ELF-1 (cell line): ENCODE measurements at places on chromosomes 3 and 15.

- DNase-seq: peak; percentile 37
Observed at GRCh38 chr3:128271536-128272332, 118.5 kb downstream of the EEFSEC start.

GRCh38 chr3:134083626-134084241 lies 54.0 kb upstream of the SLCO2A1 start:
- no peak for DNase-seq

DNA sequence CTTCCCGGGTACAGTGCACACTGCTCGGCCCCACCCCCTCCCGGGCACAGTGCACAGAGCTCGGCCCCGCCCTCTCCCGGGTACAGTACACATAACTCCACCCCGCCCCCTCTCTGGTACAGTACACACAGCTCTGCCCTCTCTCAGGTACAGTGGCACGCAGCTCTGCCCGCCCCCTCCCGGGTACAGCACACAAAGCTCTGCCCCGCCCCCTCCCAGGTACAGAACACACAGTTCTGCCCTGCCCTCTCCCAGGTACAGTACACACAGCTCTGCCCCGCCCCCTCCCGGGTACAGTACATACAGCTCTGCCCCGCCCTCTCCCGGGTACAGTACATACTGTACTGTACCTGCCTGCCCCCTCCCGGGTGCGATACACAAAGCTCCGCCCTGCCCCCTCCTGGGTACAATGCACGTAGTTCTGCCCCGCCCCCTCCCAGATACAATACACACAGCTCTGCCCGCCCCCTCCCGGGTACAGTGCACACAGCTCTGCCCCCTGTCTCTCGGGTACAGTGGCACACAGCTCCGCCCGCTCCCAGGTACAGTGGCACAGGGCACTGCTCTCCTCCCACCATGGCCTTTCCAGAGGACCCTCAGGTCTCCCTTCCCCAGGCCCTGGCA lies 16.4 kb upstream of the PRR20G start:
- DNase-seq: peak; percentile 36

DNA sequence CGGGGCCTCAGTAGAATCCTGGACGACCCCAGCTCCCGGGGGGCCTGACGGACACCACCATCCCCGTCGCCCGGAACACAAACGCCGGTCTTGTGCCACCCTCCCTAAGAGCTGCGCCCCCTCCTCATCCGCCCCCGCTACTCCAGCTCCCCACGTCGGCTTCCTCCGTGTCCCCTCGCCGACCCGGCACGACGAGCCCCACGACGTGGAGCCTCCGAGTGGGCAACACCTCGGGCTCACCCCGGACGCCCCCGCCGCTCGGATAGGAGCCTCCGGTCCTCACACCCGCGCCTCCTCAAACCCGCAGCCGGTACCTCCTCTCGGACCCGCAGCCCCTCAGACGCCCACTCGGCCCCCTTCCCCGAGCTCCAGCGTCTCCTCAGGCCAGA lies 525 bp downstream of the NPTN start:
- no peak for DNase-seq

- DNase-seq: no peak
Observed at GRCh38 chr3:177591379-177591778, 394.1 kb upstream of the TBL1XR1 start.

DNA sequence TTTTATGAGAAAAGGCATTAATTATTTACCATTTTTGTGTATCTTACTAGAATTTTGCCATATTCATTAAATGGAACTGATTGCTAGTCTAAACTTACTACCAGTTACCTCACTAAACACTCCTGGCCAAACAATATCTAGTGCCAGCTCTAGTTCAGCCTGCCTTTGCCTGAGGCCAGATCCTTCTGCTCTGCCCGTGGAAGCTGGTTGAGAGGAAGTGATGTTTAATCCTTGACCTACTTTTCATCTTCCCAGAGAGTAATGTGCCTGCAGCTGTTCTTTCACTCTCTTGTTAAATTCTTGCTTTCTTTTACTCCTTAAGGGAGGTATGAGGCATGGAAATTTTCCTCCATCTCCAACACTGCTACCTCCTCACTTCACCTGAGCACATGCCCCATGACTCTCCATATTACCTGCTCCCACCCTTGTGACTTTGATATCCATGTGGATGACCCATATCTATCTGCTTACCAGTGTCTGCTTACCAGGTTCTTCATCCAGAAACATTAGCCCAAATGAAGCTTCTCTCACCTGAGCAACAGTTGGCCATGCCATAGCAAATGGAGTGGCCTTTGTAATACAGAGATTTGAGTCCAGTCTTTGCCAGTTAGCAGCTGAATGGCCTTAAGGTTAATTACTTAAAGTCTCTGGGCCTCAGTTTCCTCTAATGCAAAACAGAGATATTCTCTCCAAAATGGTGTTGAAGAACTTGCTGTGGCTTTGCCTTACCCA lies 53.4 kb downstream of the UBE2E1 start:
- no peak for DNase-seq

- DNase-seq: no peak
Observed at GRCh38 chr15:89492934-89493631, 3.3 kb downstream of the RHCG start.

GRCh38 chr3:69239063-69239462 lies 116.7 kb upstream of the LMOD3 start:
- DNase-seq: no peak

DNA sequence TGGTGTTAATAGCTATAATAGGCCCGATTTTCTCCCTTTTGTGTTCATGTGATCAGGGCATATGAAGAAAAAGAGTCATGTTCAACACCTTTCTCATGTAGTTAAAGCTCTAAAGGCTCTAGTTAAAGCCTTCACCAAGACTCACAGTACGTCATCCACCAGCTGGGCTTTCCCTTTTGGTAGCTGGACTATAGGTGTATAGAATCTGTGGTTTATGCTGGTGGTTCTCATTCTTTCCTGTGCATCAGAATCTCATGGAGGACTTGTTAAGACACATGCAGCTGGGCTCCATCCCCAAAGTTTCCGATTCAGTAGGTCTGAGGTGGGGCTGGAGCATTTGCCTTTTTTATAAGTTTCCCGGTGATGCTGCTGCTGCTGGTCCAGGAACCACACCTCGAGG lies 31.0 kb downstream of the CFAP91 start:
- DNase-seq: no peak

- peak; percentile 59 for DNase-seq
Observed at GRCh38 chr15:32861761-32862160, 144.0 kb downstream of the GREM1 start.

DNA sequence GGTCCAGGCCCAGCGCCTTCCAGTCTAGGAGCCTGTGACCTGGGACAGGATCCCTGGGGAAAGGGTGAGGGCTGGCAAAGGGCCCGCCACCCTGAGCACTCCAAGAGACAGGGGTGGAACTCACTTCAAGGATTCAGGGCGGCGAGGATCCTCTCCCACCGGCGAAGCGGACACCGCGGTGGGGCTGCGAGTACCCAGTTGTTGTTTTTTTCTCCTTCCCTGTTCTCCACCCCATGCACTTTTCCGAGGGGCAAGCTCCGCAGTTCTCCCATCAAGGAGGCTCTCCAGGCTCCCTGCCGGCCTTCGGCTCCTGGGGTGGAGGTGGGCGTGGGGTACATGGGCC lies 387 bp upstream of the PAQR5 start:
- no peak for DNase-seq

GRCh38 chr3:116141724-116142123 lies 303.6 kb downstream of the LSAMP start:
- no peak for DNase-seq

DNA sequence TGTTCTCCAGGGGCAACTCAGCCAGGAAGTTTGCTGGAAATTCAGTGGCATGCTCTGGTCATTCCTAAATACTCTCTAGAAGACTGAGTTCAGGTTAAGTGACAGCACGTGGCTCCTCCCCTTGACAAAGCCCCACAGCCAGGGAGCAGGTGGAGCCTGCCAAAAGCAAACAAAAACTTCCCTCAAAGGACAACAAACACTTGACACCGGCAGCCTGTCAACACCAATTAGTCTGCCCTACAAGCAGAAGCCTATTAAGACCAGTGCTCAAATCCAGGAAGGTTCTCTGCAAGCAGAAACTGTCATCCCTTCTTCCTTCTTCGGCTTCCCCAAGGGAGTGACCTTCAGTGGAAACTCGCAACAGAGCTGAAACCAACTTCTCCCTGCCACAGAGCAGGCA lies 5.0 kb downstream of the MEX3B start:
- DNase-seq: peak; percentile 93

GRCh38 chr15:48705381-48705780 lies 59.9 kb upstream of the FBN1 start:
- no peak for DNase-seq

DNA sequence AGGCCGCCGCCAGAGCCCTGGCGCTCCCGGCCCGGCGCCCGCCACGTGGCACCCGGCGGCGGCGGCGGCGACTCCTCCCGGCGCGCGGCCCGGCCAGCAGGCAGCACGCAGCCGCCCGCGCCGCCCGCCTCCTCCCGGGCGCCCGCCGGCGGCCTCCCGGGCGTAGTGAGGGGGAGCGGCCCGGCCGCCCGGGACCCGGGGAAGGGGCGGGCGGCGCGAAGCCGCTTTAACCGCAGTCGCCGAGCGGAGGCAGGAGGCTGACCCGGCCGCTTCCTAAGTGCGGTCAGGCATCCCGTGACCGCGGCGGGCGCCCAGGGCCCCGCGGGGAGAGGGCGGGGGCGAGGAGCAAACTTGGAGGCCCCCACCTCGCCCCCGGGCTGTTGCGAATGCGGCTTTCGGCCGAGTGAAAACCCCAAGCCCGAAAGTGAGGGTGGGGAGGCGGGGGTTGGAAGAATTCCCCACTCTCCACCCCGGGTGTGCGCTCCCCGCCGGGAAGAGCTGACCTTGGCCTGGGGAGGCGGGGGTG lies 1.7 kb upstream of the HES1 start:
- DNase-seq: no peak

DNA sequence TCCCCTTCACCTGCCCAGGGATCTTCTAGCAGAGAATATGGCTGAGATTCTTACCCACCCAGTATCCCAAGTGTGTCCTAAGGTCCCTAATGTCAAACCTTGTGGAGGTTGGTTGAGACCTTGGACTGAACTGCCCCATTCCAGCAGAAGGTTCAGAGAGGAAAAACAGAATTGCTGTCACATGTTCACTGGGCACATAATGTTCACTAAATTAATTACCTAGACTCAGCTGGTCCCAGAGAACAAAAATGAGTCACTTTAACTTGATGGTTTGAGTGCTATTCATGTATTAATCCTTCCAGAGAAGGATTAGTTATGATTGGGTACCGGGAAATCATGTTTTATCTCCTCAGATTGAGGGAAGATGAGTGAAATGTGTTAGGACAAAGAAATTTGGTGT lies 171.3 kb upstream of the GADL1 start:
- DNase-seq: no peak

GRCh38 chr3:4077950-4078349 lies 225.2 kb upstream of the SETMAR start:
- DNase-seq: no peak

GRCh38 chr3:3307491-3307890 lies 128.0 kb upstream of the CRBN start:
- DNase-seq: no peak

GRCh38 chr3:9704347-9705322 lies 1.0 kb downstream of the CPNE9 start:
- DNase-seq: peak; percentile 96

DNA sequence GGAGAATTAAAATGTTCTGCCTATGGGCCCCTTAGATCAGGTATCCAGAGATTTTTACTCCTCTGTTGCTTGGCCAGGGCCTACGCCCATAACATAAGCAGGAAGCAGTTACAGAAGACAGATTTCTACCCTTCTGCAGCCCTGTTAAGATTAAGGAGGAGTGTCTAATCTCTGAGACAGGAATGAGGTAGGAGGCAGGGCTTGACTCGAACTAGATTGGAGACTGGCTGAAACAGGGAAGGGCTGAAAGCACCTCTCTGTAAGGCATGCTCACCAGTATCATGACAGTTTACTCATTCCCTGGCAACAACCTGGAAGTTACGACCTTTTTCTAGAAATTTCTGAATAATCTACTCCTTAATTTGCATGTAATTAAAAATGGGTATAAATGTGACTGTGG lies 16.7 kb downstream of the PLA2G4D start:
- DNase-seq: no peak

DNA sequence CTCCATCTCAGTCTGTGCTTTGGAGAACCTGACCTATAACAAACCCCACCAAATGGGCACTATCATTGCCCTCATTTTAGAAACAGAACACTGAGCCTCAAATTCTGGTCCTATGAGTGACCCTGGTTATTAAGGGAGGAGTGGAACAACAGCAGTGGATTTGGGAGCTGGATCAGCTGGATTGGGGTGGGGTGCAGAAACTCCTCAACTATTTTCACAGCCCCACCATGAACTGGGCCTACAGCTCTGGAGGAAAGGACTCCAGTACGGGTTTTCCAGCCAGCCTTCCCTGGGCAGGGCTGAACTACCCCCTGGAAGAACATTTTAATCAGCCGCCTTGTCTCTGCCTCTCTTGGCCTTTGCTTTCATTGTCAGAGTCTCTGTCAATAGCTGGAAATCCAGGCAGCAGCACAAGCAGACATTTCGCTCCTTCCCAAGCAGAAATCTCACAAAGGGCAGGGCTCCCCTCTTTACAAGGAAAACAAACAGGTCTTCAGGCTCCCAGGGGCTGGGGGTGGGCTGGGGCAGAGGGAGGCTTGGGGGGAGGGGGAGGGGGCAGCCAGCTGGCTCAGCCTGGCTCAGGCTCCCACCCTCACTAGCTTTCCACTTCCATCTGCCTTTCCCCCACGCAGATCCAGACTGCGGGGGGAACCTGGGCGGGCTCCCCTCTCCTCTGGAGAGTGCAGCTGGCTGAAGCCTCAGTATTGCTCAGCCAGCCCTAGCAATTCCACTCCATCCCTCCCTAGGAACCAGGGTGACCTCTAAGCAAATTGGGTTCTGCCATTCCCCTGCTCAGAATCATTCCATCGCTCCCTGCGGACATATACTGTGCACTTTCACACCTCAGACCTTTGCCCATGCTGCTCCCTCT lies 13.7 kb upstream of the TLE3 start:
- peak; percentile 92 for DNase-seq

- DNase-seq: peak; percentile 83
Observed at GRCh38 chr15:70272565-70273355, 175.0 kb upstream of the TLE3 start.

GRCh38 chr15:38690719-38691332 lies 126.2 kb upstream of the RASGRP1 start:
- peak; percentile 83 for DNase-seq

GRCh38 chr15:62549345-62549970 lies 384.4 kb upstream of the C2CD4B start:
- no peak for DNase-seq

DNA sequence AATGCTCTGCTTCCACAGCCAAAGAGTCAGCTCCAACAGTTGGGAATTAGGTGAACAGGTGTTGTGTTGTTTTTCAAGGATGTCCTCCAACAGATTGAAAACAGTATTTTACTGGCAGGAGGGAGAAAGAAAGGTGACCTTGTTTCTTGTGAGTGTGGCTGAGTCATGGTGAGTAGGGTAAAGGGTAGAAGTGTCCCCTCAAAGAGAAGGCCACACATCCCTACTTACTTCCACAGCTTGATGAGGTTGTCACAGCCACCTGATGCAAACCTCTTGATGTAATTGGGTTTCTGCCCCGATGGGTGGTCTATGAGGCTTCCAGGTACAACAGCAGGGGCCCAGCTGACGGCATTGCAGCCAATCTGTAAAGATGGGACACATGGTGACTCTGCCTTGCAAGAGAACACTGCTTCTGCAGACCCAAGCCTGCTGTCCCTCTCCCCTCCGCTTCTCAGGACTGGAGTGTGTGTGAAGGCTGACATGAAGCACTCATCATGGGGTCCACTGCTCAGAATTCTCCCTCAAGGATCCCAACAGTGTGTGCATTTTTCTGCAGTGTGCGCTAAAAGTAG lies 12.7 kb upstream of the GHRL start:
- DNase-seq: no peak
